ENCODE measurements at places on chromosomes 13 and 19.

DNA sequence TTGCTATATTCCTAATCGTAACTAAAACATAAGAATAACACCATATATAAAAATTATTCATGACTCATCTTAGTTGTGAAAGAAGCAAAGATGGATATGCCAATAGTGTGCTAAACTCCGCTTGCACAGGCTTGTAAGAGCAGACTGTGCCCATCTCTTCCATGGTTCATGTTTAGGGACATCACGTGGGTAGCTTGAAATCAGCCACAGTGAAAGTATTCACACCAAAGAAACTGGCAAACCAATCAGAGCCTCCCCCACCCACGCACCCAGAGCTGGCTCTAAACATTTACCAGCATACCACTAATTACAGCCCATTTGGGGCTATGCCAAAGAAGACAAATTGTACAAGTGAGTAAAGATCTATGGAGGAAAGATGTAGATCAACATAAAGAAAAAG, 147.5 kb downstream of the DIAPH3 start:
- DNase-seq = no peak

GRCh38 chr19:12092956-12093355, 28.4 kb downstream of the ZNF844 start:
- peak; percentile 64 for DNase-seq

DNA sequence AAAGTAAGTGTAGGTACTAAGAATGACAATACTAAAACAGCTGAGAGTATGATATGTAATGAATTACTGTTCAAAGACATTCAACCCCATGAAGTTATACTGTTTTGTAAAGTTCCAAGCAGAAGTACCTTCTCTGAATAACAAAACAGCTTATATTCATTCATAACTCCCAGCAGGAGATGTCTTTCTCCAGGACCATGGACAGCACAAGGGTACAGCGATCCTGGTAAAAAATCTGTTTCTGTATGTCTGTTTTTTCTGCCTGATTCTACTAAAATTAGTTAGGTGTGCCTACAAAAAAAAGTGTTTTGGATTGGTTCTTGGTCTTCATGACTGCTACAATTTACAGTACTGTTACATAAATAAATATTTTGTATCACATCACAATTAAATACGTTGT, 172.5 kb upstream of the SLITRK5 start:
- DNase-seq = peak; percentile 10

- DNase-seq = no peak
These were observed 42.3 kb downstream of the LYL1 start for GRCh38 chr19:13060233-13060963.

- DNase-seq = peak; percentile 43
These were observed 19.4 kb downstream of the IQCN start for GRCh38 chr19:18254546-18255503.
